ENCODE measurements at places on chromosomes 6 and 20.

GRCh38 chr6:137944793-137945498 is 77.9 kb downstream of the TNFAIP3 start:
- no peak for DNase-seq

DNA sequence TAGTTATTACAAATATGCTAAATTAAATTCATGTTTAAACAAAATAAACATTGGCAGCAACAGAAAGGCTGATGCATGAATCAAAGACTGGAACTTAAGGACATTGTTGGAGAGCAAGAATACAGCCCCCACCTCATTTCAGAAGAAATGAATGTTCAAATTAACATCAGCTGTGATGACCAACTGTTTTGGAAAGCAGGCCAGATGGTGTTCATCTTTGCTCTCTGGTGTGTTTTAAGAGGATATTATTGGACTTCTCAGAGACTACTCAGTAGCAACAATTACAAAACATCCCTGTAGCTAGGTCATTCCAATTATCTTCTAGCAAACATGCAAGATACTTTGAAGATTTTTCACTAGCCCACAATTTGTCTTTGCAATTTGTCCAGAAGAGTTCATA is 118.6 kb upstream of the DOK5 start:
- DNase-seq = no peak

- DNase-seq = no peak
These were observed 102.5 kb upstream of the FAM8A1 start for GRCh38 chr6:17497535-17498095.

DNA sequence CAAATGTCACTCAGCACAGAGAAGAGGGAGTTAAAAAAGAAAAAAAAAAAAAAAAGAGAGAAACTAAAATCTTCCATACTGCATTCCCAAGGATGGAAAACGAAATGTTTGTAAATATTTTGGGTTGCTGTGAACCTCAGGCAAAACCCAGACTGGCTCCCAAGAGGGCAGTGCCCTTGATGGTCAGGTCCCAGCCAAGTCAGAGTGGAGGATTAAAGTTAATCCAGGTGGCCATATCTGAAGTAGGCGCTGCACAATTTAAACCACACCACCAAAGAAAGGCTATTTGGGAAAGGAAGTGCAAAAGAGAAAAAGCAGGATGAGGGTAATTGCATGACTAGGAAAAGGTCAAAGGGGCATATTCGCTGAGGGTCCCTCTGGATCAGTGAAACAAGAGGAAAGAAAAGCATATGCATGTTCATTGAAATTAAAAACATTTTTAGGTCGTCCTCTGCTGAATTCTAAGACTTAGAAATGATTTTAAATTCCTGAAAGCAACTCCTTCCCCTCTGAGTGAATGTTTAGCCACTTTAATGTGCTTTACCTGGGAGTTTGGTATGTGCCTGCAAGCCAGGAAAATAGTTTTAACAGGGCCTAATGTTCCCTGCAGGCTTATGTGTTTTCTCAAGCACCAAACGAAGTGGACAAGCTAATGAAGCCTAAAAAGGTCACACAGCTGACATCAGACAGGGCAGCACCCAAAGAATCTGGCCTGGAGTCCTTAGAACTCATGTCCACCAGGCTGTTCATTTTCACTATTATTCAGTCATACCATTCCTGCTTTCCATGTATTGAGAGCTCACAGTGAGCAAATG is 159.1 kb downstream of the HACE1 start:
- DNase-seq = no peak

DNA sequence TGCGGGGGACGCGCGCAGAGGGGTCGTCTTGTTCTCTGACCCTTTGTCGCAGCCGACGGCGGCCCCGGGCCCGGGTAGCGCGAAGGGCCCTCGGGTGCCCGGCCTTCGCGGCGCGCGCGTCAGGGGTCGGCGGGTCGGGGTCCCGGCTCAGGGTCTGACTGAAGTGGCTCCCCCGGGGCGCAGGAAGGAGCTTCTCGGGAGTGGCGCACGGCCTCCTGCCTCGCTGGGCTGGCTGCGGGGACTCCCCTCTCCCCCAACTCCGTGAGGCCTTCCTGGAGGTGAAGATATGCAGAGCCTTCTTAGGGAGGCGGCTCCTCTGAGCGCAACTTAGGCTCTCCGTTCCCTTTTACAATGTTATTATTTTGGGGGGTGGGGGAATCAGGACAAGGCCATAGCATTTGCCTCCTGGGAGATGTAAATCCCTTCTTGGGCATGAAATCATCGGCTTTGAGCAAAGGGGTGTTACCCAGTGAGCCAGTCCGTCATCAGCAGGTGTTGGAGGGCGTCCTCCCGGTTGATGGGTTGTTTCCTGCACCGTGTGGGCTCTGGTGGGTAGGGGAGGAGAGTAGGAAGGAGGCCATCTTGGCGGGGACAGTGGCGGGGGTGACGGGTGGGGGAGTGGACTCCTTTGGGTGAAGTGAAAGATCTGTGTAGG is 523 bp downstream of the CDS2 start:
- DNase-seq = peak; percentile 85

DNA sequence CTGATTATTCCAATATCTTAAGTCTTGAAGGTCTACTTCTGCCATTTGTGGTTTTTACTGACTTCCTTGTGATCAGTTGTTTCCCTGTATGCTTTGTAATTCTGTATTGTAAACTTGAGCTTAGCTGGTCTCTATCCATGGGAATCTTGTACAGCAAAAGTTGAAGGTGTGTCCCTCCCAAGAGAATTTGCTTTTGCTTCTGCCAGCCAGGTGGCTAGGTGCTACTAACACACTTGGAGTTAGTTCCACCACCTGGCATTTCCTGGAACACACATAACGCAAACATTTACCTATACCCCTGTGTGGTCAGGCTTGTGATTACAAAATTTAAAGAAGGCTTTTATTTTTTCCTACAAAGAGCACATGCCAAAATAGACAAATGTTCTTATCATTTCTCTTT is 141.2 kb downstream of the GRM4 start:
- no peak for DNase-seq

DNA sequence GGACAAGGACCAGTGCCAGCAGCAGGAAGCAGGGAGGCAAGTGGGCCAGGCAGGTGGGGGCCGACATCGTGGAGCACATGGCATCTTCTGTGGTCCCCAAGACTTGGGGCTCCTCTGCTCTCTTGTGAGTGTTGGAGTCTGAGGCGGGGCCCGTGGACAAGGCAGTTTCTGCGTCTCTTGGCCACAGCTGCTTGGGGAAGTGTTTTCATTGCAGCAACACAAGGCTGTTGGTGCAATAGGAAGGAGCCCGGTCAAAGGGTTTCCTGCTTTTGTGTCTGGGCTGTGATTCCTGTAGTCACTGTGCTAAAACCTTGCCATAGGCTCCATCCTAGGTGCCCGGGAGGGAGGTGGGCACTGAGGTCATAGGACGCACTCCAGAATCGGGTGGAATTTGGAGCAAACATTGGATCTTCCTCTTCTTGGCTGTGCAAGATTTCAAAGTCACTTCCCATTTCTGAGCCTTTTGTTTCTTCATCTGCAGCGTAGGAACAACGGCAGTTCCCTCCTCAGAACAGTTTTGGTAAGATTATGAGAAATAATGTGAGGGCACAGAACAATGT is at the start of gene SIRPB2:
Gene SIRPB2 (minus strand): TSS at position 140 of the 560 bp plus-strand sequence. CDS start 61 bp downstream, at position 79.
- DNase-seq = no peak

DNA sequence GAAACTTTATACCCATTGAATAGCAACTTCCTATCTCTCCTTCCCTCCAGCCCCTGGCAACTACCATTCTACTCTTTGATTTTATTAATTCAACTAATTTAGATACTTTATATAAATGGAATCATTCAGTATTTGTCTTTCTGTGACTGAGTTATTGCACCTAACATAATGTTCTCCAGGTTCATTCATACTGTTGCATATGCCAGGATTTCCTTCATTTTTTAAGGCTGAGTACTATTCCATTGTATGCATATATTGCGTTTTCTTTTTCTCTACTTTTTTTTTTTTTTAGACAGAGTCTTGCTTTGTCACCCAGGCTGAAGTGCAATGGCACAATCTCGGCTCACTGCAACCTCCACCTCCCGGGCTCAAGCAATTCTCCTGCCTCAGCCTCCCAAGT is 49.5 kb upstream of the BEND6 start:
- DNase-seq = no peak

DNA sequence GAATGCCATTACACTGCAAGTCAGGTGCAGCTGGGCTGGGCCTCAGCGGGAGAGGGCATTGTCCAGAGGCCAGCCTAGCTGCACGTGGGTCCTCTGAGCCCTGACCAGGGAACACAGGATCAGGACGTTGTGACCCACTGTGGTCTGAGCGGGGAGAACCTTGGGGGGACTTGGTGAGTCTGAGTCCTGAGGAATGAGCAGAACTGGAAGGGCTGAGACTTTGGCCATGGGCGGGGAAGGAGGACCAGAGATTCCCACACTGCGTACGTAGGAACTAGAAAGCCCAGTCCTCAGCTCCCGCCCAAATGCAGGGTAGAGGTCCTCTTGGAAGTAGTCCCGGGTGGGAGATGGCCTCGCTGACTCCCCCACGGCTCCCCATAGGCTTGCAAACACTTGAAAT is 42.5 kb downstream of the GABRR2 start:
- no peak for DNase-seq

- DNase-seq = peak; percentile 95
These were observed 5.6 kb upstream of the PHACTR3 start for GRCh38 chr20:59598625-59599310.

DNA sequence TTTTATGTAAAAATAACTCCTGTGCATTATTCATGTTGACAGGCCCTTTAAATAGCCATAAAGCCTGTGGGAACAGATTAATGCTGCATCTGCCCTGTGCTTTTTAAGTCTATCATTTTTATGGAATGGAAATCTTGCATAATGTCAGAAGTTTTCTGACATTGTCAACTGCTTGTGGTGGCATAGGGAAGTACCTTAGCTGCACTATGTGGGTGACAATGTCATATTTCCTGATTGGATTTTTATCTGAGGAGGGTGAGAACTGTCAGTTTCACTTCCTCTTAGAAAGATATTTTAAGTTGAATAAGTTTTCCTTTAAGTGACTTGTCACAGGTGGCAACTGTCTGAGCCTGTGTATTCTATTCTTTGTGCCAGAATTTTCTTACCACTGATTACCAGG is 267.9 kb downstream of the PLCB1 start:
- no peak for DNase-seq

DNA sequence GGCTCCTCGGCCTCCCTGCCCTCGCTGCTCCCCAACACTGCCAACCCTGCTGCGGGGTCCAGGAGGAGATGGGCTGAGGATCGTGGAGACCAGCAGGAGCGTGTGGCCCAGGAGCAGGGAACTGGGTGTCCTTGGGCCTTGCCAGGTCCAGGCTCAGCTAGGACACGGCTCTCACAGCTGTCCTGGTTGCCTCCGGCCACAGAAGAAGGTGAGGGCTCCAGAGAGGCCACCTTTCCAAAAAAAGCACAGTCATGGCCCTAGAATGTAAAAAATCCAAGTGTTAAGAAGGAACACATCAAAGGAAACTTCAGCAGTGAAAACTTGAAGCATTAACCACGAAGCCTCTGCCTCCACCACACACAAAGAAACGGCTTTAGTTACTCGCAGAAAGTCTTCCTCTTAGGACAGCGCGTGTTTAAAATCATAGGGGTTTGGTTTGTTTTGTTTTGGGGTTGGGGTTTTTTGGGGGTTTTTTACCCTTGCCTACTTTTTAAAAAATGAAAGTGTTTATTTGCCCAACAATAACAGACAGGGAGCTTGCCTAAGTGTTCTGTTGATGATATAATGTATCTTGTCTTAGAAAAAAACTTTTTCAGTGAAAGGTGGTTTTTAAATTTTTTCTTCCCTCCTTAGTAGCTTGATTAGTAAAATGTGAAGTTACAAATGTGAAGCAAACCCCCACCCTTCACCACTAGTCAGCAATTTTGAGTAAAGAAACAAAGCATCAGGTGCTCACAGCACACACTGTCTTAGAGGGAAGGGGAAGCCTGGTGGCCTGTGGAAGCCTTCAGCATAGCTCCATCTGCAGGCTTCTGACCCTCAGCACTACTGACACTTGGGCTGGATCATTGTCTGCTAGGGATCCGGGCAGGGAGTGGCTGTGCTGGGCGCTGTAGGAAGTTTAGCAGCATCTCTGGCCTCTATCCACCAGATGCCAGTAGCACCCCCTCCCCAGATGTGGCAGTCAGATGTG is 60.0 kb downstream of the PTPN1 start:
- no peak for DNase-seq

- DNase-seq = no peak
These were observed 102.4 kb upstream of the HIVEP1 start for GRCh38 chr6:11909696-11910132.

DNA sequence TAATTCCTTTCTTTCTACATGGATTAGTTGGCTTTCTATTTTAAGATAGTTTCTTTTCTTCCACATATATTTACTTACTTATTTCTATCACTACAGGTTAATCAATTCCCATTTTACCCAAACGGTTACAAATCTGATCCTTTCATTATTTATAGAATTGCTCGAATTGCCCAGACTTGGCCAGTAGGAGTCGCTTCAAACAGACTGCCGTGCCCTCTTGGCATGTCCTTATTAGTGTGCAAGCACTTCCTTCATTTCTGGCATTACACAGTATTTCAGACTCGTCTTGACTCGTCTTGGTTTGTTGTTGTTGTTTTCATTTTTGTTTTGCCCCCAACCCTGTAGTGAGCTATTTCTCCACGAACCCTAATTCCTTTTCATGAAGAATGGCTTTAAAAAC is 74.6 kb downstream of the SAMD3 start:
- no peak for DNase-seq

DNA sequence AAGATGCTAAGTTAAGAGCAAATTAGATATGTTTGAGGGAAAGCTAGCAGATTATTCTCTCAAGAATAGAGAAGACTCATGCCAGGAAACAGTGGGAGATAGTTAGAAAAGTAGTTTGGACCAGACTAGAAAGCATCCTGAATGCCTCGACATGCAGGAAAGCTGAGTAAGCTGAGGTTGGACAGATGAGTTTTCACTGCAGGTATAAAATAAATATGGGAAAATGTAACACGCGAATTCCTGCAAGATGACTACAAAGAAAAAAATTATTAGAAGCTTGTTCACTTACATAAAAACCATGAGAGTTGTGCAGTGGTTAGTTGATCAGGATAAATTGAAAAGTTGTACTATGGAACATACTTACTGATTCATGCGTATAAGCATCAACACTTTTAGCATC is 484.2 kb upstream of the MANEA start:
- DNase-seq = no peak

DNA sequence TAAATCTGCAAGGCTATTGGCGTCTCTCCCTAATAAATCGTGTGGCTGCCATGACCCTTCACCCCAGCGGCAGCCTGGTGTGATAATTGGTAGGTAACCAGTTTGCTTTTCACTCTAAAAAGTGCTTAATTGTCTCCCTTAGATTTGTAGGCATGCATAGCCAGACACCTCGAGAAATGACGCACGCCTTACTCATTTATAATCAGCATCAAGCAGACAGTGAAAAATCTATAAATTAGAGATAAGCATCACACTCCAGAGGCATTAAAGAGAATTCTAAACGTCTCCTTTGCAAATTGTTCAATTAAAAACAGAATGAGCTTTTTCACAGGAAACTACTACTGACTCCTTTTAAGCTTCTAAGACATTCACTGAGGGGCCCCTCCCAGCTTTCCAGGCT is 110.2 kb upstream of the RPS6KA2 start:
- DNase-seq = no peak
